Skin of body (tissue), 3 donors: ENCODE measurements at places on chromosomes 5 and 9. TPM values are rescaled to one million over a fixed set of nuclear protein-coding genes. Genes with fewer than 3 reads are reported as not detected.
A peak's percentile ranks its signal among the peaks of the same experiment; 100 is the strongest.

Gene OSTF1
- total RNA-seq: 40.8 TPM

Gene ANAPC2
- 22.0 TPM for total RNA-seq

Gene NEURL1B
- total RNA-seq: 15.9 TPM

Gene KIF24
- total RNA-seq: 2.6 TPM

Gene SH3PXD2B
- total RNA-seq: 30.7 TPM

GRCh38 chr9:123174887-123175518, 93.4 kb downstream of the STRBP start:
- DNase-seq: no peak

DNA sequence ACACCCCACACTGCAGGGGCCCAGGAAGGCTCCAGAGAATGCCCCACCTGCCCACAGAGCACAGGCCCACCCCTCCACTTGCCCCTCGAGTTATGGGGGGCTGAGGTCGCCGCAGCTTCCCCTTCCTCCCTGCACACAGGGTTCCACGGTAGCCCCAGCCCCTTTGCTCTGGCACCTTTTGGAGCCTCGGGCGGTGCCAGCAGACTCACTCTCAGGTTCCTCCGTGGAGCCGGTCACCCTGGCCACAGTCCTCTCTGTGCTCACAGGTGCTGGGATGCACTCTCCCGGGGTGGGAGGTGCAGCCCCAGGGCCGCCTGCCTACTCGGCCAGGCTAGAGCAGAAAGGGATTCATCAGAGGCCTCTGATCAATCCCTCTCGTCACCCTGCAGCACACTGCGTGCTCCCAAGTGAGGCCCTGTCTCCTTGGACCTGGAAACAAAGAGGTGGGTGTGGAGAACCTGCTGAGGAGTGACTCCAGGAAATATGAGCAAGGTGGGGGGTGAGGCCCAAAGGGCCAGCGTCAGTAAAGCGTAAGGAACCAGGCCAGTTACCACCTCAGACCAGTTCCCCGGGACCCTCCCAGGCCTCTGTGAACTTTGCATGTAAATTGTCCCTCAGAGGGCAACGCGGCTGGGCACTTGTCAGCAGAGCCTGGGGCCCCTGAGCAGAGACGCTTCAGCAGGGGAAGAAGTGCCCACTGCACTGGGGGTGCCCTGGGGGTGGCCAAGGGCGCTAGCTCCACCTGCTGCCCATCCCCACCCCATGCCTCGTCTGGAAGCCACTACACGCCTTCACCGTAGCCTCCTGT, 167.8 kb downstream of the OLFM1 start:
- no peak for DNase-seq

- DNase-seq: no peak
These were observed 247.5 kb downstream of the TMEM161B start for GRCh38 chr5:88021141-88021540.

GRCh38 chr5:6353602-6354302, 24.6 kb downstream of the MED10 start:
- no peak for DNase-seq

- no peak for DNase-seq
These were observed 357.8 kb downstream of the KDM4C start for GRCh38 chr9:7115606-7116005.

GRCh38 chr9:99288830-99289229, 66.7 kb downstream of the SEC61B start:
- no peak for DNase-seq

DNA sequence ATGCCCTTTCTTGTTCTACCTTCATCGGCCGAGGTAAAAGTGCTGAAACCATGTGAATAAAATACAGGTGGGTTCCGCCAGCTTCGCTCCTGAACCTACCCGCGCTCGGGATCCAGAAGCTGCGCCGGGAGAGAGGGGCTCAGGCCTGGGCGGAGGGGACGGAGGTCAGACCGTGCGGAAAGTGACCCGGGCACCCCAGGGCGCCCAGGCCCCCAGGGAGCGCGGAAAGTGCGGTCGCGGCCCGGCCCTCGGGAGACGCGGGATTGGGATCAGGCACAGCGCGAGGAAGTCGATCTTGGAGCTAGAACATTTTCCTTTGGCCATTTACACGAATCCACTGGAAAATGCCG, 329 bp downstream of the SYK start:
- DNase-seq: no peak

DNA sequence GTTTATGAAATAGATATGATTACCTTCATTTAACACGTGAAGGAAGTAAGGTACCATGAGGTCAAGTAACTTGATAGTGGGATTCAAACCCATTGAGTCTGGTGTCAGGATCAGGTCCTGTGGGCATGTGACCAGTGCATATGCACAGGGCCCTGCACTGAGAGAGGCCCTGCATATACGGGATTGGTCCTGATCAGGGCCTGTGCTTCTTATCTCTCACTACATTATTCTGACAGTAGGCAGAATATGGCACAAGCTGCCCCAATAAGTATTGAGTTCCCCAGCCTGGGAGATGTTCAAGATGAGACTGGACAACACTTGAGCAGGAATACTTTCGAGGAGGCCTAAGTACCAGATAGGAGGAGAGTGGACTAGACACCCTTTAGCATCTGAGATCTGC, 44.0 kb downstream of the GALNT10 start:
- DNase-seq: no peak

DNA sequence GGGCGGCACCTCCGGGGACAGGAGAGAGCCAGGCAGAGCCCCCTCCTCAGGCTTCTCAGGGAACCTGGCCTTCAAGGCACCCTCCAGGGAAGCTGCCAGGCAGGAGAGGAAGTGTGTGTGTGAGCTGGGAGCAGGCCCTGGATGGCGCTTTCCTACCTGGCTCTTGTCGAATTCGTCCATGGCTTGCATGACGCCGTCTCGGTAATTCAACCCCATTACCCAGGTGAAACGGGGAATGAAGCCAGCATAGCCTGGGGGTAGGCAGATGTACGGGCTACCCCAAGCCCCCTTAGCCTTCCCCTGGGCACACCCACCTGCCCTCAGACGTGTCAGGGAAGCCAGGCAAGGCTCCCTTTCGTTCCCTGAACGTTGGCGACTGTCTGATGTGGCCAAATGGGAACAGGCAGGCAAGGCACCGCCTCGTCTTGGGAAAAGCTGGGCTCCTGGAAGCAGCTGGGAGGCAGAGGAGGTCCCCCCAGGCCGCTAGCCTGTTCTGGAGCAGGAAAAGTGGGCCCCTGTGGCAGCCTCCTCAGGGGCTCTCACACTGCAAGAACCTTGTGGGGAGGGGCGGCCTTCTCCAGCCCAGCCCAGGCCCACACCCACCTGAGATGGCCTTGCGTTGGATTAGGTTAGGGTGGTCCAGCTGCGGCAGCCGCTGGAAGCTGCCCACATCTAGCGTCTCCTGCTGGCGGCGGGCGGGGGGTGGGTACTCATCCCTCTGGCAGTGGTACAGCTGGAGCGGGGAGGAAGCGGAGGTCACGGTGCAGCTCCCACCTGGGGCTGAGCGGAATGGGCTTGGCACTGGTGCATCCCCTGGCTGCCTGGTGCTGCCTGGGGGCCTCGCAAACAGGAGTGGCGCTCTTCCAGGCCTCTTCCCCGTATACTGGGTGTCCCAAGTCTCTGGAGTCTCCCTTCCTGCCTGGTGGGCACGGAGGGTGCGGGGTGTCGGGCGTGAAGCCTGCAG, 3.7 kb downstream of the TUBB4B start:
- no peak for DNase-seq

GRCh38 chr5:82349652-82350051, 71.5 kb upstream of the RPS23 start:
- DNase-seq: no peak

- DNase-seq: no peak
These were observed 76.5 kb upstream of the IRX4 start for GRCh38 chr5:1959231-1959630.

- DNase-seq: no peak
These were observed 59.8 kb downstream of the TNFSF15 start for GRCh38 chr9:114745879-114746550.

DNA sequence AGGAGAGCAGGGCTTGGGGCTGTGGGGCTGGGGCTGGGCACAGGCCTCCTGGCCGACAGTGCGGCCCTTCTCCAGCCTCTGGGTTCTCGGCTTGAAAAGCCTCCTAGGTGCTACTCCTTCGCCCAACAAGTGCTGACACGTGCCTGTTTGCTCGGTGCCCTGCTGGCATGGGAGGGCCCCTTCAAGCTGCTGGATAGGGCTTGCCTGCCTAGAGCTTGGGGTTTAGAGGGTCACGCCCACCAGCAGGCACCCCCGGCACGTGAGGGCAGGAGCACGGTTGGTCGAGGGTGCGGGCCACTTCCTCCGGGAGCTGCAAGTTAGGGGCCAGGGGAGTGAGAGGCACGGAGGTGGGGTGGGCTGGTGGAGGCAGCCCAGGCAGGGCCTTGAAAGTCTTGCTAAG, 106.2 kb downstream of the RXRA start:
- no peak for DNase-seq

GRCh38 chr5:140628711-140629110, 4.3 kb downstream of the CD14 start:
- no peak for DNase-seq

DNA sequence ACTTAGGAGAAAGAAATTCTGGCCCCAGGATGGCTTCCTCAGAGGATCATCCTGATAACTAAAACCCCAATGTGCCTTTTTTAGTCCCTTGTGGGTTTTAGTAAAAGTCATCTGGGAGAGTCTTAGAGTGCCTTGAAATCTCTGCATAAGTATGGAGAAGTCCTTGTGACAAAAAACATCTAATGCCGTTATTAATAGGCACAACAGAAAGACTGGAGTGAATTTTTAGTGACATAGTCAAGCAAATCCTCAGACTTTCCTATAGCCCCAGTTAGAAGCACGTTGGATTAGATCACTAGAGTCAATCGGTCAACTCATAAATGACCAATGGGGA, 108.2 kb upstream of the MPDZ start:
- DNase-seq: peak; percentile 85

DNA sequence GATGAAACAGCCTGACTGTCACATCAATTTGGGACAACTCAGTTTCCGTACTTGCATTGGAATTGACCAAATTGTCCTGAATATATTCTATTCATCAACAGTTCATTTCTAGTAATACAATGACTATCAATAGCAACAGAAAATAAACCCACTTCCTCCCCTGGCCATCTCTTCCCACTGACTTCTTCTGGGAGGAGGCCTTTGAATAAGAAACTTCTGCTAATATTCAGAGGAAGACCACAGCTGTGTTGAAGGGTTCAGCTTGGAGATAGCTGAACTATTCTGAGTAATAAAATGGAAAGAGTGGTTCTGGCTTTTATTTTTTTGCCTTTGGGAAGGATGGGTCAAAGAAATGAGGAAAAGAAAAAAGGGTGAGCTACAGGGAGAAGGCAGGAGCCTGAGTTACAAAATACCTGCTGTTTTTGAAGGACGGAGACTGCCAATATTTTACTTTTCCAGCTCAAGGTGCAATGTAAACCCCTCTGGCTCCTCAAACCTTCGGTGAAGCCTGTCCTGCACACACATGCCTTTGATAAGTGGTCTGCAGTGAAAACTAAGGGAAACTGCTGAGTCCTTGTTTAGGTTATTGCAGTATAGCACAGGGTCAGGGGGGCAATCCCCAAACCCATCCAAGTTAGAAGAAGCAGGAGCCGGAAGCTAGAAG, 29.9 kb downstream of the FYB1 start:
- no peak for DNase-seq
